ENCODE measurements at places on chromosomes 2 and 18.

- peak; percentile 47 for DNase-seq
These were observed 38.5 kb upstream of the ZNF396 start for GRCh38 chr18:35415511-35416073.

DNA sequence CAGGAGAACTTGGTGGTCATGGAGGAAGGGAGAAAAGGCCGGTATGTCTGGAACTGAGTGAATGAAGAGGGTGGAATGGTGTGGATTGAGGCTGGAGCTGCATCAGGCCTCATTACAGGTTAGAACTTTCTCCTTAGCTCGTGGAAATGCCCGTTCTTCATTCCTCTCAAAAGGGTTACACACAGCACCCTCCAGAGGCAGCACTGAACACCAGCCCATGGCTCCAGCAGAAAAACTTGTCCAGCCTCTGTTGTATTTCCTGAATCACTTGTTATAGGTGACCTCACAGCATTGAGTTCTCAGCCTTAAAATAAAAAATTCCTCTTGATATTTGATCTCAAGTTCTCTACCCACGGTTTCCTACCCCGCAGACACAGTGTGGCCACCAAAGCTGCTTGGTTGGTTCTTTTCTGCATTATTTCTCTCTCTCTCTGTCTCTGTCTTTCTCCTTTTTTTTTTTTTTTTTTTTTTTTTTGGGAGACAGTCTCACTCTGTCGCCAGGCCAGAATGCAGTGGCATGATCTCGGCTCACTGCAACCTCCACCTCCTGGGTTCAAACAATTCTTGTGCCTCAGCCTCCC lies 89.6 kb downstream of the ITGB1BP1 start:
- peak; percentile 82 for DNase-seq

GRCh38 chr2:17947113-17947512 lies 68.6 kb downstream of the KCNS3 start:
- DNase-seq = no peak

GRCh38 chr18:23816740-23817139 lies 127.5 kb downstream of the LAMA3 start:
- no peak for DNase-seq

- DNase-seq = peak; percentile 53
These were observed 926 bp downstream of the SERPINB8 start for GRCh38 chr18:63970809-63971205.

- DNase-seq = peak; percentile 45
These were observed 5.8 kb downstream of the HDLBP start for GRCh38 chr2:241309684-241310117.

DNA sequence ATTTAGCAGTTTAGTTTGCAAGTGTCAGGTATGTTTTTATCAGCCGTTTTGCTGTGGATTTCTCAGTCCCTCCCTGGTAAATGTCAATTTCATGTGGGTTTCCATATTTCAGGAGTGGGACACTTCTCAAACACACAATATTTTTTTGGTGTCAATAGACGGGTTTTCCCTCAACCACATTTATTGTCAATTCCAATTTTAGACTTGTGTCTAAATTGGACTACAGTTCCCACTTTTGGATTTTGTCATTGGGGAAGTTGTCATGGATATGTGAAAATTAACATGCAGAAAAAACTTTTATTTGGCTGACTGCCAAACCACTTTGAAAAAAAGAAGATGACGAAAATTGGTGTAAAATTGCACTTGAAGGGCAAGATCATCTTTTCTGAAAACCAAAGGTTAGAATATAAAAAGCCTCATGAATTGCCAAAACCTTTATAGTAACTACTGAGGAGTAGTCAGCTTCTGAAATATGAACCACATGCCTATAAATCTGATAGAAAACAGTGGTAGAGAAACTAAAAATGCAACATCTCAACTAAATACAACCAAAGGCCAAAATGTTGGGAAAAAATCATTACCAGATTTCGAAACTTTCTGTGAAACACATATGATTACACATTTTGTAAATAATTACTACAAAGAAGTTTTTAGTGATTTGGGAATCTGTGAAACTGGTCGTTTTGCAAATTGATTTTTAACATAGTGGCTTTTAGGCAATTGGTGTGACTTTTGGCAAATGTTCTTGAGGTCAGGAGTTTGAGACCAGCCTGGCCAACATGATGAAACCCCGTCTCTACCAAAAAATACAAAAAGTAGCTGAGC lies 106.4 kb downstream of the BCL2L11 start:
- peak; percentile 83 for DNase-seq

DNA sequence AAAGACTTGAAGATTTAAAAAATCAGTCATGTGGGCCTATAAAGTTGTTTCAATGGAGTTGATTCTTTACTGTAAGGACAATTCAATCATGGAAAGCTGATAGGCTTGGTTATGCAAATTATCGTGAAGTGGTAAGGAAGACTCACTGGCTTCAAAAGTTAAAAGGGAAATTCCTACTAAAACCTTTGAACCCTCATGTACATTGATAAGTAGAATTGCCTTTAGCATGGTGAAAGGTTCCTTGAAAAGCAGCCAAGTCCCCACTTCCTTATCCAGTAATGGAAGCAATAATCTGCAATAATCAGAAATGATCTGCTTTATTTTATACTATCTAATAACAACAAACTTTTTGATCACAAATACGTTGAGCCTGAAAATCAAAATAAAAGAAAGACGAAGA lies 14.4 kb upstream of the CCL20 start:
- DNase-seq = no peak

DNA sequence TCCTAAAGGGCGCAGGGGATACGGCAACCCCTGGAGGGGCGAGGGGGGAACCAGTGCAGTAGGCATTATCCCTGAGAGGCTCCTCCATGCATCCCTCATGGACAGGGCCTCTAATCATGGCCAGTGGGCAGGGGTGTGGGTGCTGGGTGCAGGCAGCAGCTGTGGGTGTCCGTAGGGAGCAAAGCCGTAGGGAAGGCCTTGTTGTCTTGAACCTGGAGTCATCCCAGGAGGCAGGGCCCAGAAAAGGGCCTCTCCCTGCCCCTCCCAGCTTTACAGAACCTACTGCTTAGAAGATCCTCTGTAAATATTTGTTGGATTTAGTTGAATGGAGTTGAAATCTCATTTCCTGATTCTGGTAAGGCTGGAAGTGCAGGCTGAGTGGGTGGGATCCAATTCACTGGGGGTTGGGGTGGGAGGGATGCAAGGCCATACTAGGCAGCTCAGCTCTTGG lies 207.0 kb upstream of the HAAO start:
- no peak for DNase-seq

GRCh38 chr2:70785137-70785911 lies 5.1 kb downstream of the FIGLA start:
- DNase-seq = peak; percentile 36

GRCh38 chr2:109402180-109402579 lies 211.6 kb downstream of the SEPTIN10 start:
- DNase-seq = peak; percentile 24

- no peak for DNase-seq
These were observed 63.1 kb downstream of the RHOB start for GRCh38 chr2:20509770-20510490.

DNA sequence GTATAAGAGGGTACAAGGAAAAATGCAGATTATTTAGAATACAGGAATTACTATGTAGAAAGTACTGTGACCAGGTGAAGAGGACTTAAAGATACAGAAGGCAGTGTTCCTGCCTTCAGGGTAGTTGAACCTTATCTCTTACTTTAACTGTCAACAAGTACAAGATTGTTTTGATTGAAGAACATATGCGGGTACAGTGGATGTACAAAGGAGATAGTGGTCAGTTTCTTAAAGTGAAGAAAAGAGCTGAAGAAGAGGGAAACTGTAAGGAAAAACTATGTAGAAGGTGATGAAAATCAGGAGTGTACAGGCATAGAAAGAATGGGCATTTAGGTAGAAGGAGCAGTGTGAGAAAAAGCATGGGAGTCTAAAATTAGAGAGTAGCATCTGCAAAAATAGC lies 2.2 kb downstream of the RALBP1 start:
- DNase-seq = no peak

- no peak for DNase-seq
These were observed 204.4 kb downstream of the SPP2 start for GRCh38 chr2:234254783-234255521.

DNA sequence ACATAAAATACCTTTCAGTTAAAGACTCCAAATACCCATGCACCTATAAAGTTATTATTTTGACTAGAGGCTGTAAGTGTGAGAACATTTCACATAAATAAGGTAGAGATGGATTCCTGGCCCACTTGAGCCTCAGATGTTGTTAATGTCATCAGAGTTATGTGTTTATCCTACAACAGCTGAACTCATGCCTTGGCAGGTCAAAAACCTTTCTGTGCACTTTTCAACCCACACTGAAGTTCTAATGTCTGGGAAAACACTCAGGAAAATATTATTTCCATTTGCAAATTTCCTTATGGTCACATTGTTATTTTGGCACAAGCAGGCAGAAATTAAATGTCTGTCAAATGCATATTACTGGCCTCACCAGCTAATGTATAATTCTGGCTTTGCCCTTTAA lies 209.2 kb downstream of the LNPK start:
- DNase-seq = no peak

- DNase-seq = no peak
These were observed 94.6 kb upstream of the CAVIN2 start for GRCh38 chr2:191941376-191941929.

- DNase-seq = peak; percentile 88
These were observed 76.5 kb upstream of the APCDD1 start for GRCh38 chr18:10377956-10378355.

DNA sequence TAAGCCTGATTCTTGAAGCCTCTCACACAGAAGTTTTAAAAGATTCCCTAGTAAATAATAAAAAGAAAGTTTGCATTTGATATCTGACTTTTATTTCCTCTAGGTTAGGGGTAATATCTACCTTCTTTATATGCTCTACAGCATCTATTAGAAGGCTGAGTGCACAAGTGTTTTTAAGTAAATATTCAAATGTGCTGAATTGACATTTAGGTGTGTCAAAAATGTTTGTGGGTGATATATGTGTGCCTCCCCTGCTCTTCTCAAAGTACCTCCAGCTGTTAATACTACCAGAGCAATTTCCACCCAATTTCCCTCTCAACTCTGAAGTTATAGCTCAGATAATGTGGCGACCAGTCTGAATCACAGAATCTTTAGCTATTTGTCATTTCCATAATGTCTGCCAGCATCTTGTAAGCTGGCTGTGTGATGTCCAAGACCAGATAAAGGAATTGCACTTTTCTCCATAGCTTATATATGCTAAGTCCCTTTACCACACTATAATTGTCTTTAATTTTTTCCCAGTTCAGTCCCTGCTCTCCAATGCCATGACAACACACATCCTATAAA lies 24.4 kb upstream of the ERMN start:
- DNase-seq = peak; percentile 38

- no peak for DNase-seq
These were observed 49.0 kb downstream of the PRKCE start for GRCh38 chr2:45700407-45701013.

DNA sequence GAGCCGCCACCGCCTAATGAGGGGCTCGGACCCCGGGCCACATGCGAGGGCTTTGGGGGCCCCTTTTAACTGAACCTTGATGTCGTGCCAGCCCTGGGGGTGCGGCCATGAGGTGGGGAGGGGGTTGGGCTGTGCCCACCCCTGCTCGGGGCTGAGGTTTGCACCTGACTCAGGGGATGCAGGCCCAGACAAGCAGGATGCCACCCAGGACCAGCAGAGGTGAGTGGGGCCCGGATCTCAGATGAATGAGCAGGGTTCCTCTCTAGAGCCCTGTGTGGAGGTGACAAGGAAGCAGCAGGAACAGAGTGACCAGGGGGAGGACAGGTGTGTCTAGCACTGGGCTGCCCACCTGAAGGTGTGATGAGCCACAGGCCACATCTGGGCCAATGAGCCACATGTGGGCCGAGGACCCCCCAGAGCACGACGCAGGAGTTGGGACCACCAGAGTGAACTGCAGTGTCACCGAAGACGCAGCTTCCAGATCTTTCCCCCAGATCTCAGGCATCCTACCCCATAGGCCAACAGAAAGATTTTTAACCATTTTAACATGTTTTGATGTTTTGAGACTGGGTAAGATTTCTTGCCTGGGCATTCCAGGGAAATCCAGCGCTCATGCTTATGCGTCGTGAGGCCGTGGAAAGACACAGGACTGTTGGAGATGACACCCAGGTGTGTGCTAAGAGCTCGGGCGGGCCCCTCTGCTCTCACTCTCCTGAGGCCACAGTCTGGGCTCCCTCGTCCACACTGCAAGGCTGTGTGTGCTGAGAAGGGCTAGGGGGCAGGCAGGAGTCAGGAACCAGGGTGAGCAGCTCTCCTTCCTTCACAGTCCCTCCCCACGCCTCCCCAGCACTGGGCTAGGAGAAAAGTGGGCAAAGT lies 73.6 kb downstream of the DDX1 start:
- no peak for DNase-seq

DNA sequence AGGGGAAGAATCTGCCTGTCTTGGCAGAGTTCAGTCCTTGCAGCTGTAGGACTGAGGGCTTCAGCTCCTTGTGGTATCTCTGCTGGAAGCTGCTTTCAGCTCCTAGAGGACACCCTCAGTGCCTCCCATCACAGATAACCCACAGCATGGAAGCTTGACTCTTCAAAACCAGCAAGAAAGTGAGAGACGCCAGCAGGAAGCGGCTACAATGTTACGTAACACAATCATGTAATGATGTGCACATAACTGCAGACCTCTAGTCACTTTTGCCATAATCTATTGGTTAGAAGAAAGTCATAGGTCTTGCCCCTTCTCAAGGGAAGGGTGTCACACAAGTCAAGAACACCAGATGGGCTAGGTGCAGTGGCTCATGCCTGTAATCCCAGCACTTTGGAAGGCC lies 69.1 kb upstream of the AFF3 start:
- no peak for DNase-seq

DNA sequence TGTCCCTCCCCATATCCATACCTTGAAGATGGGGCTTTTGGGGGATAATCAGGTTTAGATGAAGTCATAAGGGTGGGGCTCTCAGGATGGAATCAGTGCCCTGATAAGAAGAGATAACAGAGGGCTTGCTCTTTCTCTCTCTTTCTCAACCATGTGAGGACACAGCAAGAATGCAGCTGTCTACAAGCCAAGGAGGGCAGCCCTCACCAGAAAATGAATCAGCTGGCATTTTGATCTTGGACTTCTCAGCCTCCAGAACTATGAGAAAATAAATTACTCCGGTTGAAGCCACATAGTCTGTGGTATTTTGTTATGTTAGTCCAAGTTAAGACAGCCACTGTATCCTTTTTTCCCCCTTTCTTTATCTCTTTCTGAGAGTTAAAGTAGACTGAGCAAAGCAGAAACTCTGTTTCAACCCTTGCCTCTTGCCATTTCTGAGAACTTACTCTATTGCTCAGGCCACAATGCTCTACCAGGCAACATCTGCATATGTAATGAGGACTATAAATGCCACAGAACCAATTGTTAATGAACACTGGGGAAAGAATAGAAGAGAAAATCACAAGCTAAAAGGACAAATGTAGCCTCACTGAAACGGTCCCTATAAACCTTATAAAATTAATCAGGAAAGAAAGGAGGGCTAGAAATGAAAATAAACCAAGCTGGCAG lies 56.9 kb downstream of the SRBD1 start:
- peak; percentile 65 for DNase-seq
